ENCODE measurements at places on chromosomes 5 and 9.

DNA sequence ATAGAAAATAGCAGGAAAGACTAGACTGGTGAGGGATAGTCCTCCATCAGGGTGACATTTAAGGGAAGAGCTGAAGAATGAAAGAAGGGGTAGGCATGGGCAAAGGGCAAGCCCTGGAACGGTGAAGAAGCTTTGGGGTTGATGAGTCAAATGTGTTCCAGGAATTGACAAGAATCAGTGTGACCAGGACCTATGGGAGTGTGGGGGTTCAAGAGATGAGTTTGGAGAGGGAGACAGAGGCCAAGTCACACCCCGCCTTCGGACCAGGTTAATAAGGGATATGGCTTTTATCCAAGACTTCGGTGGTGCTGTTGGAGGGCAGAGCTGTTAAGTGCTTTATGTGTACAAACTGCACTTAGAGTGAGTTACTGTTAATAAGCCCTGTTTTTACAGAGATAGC is 920 bp downstream of the PMPCA start:
- no peak for DNase-seq

DNA sequence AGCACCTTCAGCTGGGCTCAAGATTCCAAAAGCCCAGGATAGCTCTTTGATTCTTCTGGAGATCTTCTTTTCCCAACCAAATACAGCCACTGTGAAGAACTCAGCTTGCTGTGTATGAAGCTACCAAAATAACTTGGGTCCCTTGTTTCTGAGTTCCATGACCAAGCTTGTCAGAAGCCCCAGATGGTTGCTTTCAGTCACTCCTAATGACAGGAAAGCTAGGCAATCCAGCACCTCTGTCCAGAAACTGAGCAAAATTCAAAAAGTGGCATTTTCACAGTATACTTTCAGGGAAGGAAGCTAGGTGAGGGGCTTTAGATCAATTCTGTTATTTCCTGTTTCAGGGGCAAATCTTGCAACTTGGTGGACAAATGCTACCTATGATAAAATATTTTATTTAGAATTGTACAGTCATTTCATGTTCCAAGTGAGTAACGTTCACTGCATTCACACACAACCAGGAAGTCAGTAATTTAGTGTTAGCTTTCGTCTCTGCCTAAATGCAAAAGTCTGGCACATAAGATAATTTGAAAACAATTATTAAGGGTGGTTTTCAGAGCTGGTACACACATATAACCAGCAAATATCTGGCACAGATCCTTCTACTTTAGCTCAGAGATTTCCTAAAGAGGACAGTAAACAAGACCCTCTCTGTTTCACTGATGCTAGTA is 330.1 kb downstream of the GLIS3 start:
- DNase-seq = no peak

- DNase-seq = no peak
Observed at GRCh38 chr5:55037046-55037771, 13.2 kb downstream of the GZMK start.

DNA sequence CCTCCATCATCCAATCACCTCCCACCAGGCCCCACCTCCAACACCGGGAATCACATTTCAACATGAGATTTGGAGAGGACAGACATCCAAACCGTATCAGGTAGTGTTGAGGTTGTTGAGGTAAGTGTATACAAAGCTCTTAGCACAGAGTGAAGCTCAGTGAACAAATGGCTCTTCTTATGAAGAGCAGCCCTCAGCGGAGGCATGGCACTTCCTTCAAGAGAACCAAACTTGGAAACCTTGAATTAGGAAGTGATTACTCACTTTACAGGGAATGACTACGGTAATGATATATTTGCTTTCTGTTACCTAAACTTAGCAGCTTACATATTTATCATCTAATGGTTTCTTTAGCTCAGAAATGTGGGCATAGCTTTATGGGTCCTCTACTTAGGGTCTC is 92.8 kb downstream of the IQGAP2 start:
- DNase-seq = no peak

- DNase-seq = no peak
Observed at GRCh38 chr5:97042996-97043395, 99.4 kb downstream of the LIX1 start.

DNA sequence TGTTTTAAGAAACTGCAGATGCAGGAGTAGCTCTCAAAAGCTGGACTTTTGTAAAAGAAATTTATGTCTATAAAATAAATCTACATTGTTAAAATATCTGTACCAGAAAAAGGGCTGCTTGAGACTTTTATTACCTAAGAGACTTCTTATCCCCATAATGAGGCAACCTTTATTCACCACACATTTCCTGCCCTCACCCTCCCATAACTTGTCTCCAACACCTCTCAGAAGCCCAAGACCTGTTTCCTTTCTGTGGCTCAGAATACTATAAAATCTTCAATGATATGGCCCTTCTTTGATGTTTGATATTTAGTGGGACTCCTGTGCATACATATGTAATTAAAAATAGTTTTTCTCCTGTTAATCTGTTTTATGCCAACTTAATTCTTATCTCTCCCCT is 141.5 kb upstream of the FER start:
- DNase-seq = no peak

- no peak for DNase-seq
Observed at GRCh38 chr5:2514484-2514883, 237.0 kb downstream of the IRX2 start.

DNA sequence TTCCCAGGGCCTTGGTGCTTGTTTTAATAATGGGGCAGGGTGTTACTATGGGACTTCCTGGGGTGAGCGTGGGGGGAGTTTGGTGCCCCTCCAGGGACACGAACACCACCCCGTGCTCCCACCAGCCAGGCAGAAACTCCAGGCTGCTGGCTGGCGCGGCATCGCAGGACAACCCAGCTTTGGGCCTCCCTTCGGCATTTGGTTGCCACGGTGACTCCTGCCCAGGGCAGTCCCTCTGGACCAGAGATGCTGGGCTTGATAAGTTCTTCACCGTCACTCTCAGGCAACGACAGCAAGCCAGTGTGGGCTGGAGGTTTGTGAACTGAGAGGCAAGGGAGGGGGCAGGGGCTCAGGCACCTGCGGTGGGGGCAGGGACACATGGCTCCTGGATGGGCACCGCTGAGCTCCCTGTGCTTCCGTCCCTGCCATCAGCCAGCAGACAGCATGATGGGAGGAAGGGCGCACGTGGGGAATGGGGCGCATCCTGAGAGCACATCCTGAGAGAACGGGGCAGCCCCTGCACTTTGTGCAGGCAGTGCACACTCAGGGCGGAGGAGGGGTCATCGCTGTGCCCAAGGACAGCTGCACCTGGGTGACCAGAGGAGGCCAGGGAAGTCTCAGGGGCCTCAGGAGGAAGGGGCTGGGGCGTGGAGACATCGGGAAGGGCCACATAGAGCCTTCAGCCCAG is 116.4 kb downstream of the RXRA start:
- no peak for DNase-seq

- DNase-seq = no peak
Observed at GRCh38 chr5:149917073-149917676, 27.4 kb downstream of the PDE6A start.

DNA sequence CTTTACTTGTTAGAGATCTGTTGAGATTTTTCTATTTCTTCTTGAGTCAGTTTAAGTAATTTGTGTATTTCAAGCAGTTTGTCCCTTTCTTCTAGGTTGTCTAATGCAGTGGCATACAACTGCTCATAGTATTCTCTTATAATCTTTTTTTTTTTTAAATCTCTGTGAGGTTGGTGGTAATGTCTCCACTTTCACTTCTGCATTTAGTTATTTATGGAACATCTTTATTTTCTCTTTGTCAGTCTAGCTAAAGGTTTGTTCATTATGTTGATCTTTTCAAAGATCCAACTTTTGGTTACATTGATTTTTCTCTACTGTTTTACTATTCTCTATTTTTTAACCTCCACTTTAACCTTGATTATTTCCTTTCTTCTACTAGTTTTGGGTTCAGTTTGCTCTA is 13.8 kb downstream of the FOXE1 start:
- no peak for DNase-seq

DNA sequence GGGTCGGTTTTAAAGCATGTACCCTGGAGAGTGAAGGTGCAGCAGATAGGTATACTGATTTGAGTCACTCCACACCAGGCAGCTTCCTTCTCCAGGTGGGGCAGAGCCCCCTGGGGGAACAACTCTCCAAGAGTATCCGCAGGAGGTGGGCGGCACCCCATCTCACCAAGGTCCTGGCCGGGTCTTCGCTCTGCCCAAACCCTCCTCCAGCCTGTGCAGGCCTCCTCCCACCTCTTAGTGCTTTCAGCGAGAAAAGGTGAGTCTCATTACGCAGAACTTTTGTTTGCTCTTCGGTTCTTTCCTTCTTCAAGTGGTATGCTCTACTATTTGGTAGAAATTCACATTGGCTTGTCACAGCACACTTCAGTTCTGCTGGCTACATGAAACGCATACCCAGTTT is 13.7 kb downstream of the SPACA9 start:
- DNase-seq = no peak

DNA sequence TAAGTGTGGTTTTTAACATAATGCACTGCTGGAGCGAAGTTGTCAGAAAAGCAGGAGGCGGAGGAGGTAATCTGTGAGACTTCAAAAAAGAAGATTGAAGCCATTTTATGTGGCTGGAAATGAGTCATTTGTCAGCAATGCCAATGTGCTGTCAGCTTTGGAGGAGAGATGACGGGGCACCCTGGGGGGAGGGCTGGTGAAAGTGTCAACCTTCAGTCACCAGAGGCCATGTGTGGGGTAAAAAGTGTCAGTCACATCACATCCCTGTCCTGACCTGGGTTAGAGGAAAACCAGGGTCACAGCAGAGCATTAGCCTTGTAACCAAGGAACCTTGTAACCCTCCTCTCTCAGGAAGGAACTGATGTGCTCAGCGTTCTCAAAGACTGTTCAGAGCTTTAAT is 59.1 kb downstream of the TLR4 start:
- no peak for DNase-seq

- DNase-seq = no peak
Observed at GRCh38 chr5:54703565-54704255, 186.2 kb downstream of the SNX18 start.

- no peak for DNase-seq
Observed at GRCh38 chr5:66538531-66538930, 57.7 kb upstream of the MAST4 start.

GRCh38 chr5:139759219-139759721 is 36.3 kb upstream of the PSD2 start:
- no peak for DNase-seq

- DNase-seq = no peak
Observed at GRCh38 chr5:154444556-154445421, 1.0 kb upstream of the SAP30L start.

- no peak for DNase-seq
Observed at GRCh38 chr9:98391867-98392266, 136.4 kb upstream of the TBC1D2 start.

GRCh38 chr9:105858006-105858690 is 163.8 kb downstream of the TMEM38B start:
- no peak for DNase-seq

DNA sequence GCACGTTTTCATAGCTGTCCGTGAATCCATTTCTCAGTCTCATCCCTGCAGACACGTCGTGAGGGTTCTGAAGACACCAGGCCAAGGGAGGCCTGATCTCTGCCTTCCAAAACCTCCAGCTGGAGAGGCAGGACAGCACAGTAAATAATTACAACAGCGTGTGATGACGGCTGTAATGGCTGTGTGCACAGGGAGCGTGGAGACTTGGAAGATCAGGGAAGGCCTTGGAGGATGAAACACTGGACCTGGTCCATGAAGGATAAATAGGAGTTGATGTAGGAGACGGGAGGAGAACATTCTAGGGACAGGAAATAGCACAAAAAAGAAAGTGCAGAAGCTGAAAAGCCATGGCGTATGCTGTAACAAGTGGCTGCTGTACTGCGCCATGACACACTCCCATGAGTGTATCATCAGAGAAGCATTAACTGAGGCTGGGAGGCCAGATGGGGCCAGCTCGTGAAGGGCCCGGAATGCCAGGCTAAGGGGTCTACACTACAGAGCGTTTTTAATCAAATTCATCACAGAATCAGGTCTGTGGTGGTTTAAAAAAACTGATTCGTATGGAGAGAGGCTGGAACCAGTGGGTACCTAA is 97.2 kb downstream of the CRB2 start:
- no peak for DNase-seq

DNA sequence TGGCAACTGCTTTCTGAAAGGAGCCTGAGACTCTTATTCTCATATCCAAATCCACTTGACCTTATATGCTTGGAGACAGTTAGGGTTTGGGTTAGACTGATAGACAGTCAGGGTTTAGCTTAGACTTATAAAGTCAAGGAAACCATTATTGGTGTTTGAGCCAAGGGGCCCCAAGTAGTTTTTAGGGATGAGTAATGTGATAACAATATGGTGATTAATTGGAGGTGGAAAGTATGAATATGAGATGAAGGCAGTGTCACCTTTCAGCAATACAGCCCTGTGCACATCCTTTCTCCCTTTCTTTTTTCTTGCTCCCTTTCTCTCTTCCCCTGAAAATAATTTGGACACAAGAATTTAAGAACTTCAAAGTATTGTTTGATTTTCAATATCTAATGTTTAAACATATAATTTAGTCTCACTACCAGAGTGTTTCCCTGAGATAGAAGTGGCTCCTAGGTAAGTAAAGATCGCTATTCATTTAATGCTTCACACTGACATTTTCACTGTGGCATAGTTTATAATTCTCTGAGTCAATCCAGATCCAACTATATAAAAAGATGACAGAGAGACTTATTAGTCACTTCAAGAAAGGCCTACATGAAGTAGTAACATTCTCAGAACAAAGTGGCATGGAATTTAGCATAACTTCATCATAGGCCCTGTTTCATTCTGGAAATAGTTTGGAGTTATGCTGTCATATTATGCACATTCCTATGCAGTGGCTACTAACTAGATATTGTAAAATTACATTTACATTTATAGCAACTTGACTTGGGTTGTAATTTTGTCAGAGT is 200.8 kb downstream of the CHSY3 start:
- DNase-seq = no peak

GRCh38 chr5:72203251-72203845 is 96.1 kb downstream of the MAP1B start:
- DNase-seq = no peak

DNA sequence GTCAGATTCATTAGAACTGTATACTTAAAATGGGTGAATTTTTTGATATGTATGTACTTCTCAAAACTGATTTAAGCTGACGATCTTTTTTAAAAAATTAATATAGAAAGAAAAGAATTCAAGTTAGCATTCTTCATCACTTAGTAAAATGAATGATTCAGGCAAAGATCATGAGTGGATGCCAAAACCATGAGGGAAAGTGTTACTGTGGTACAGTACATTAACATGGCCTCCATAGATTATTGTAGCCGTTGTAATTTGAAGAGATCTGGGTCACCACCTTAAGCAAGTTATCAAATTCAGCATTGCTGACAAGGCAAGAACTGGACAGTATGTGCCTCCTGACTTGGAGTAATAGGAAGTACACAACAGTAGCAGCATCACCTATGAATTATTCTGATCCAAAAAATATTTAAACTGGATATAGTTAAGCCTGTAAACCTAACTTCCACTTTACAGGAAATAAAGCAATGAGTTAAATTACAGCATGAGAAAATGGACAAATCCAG is 29.7 kb downstream of the C9orf85 start:
- no peak for DNase-seq
